ENCODE measurements at places on chromosomes 3 and 15. TPM values are rescaled to one million over a fixed set of nuclear protein-coding genes. Genes with fewer than 3 reads are reported as not detected.

Gene HAUS2
- 30.0 TPM for total RNA-seq

DNA sequence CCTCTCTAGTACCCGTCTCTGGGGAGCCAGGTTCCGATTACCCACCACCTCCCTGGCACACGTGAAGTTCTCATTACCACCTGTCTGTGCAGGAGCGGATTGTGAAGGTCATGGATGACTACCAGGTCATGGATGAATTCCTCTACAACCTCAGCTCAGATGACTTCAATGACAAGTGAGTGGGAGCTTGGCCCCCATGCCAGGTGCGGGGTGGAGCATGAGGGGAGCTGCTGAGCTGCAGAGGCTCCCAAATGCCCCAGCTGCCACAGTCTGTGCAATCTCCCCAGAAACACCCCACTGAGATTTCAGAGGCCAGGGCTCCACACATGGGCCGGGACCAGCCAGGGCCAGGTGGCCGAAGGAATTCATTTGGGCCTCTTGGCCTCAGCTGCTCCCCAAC, 34.3 kb downstream of the DNAH1 start:
- no peaks in the 10 kb centered on the region for H3K4me1 ChIP-seq
- no peak for DNase-seq
- H3K4me3 ChIP-seq: no peak overlapping the region

- H3K36me3 ChIP-seq: no peaks in the 10 kb centered on the region
- H3K27ac ChIP-seq: no peak overlapping the region
- no peak for DNase-seq
These were observed 213.0 kb downstream of the PDCD6IP start for GRCh38 chr3:34011171-34012101.

Gene LRRC31
- total RNA-seq: not detected

Gene PLOD2
- total RNA-seq: 35.8 TPM

GRCh38 chr3:25888892-25889524, 99.1 kb downstream of the OXSM start:
- no peak overlapping the region for H3K27ac ChIP-seq
- H3K4me1 ChIP-seq: peaks cover 5% of the 10 kb centered on the region
- no peaks in the 10 kb centered on the region for H3K36me3 ChIP-seq
- H3K27me3 ChIP-seq: no peaks in the 10 kb centered on the region

DNA sequence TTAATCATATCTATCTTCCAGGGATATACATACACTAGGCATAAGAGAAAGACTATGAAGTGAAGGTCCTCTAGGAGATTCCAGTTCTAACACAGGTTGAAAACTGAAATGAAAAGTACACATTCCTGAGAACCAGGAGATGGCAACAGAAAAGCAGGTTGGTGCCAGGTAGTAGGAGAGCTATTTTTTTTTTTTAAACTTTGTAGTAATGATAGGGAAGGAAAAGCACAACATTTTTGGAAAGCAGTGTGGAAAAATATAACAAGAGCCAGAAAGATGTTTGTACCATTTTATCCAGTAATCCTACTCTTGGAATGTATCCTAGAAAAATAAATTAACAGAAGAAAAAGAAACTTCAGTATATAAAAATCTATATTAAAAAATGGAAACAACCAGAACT, 189.9 kb downstream of the DTWD1 start:
- H3K4me1 ChIP-seq: peaks cover 2% of the 10 kb centered on the region
- no peak for DNase-seq
- H3K27ac ChIP-seq: no peak overlapping the region
- H3K4me3 ChIP-seq: no peak overlapping the region
- no peaks in the 10 kb centered on the region for H3K36me3 ChIP-seq
- no peaks in the 10 kb centered on the region for H3K27me3 ChIP-seq

DNA sequence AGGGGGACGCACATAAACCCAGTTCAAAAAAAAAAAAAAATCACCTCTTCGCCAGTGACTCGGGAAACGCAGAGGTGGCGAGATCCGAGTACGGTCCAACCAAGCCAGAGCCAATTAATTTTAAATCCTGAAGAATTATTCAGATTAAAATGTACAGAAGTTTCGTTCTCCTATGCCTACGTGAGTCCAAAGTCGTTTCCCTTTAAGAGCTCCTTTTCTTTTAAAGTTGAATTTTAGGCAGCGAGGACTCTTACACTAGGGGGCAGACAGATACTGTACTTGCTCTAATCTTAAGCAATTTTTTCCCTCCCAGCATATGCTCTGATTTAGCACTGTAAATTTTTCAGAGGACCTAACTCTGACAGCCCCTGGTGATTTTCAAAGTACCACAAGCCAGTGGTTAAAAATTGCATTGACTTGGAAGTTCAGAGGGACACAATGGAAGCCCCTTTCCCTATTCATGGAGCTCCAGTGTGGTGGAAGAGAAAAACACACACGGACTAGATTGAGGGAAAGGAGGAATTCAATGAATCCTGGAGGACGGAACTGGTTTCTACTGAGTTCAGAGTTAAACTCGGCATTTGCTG, 3.3 kb upstream of the NR2F2 start:
- DNase-seq: peak; percentile 62
- H3K4me1 ChIP-seq: no peaks in the 10 kb centered on the region
- H3K4me3 ChIP-seq: peak overlapping the region; percentile 90
- H3K36me3 ChIP-seq: no peaks in the 10 kb centered on the region

Gene CAMP
- total RNA-seq: not detected

- DNase-seq: no peak
- H3K4me3 ChIP-seq: no peak overlapping the region
- H3K36me3 ChIP-seq: no peaks in the 10 kb centered on the region
- H3K27ac ChIP-seq: no peak overlapping the region
These were observed 4.5 kb downstream of the INKA1 start for GRCh38 chr3:49807431-49808114.

Gene TM6SF1
- 1.9 TPM for total RNA-seq

Gene TTLL13
- total RNA-seq: not detected

Measured in endodermal cell (in vitro differentiated cells).